ENCODE measurements at places on chromosomes 11 and 22. TPM values are rescaled to one million over a fixed set of nuclear protein-coding genes. Genes with fewer than 3 reads are reported as not detected.

Gene TRIM6
- 26.7 TPM for total RNA-seq

Gene GRM5
- total RNA-seq, result not detected

Gene TMEM191C
- total RNA-seq, result 2.7 TPM

Gene TSPO
- 129 TPM for total RNA-seq

Gene ADAMTS15
- 0.33 TPM for total RNA-seq

Gene NXPE1
- total RNA-seq, result not detected

Gene MPEG1
- not detected for total RNA-seq

Gene EIF3D
- total RNA-seq, result 348 TPM

Gene SPI1
- total RNA-seq, result not detected

Gene ANO5
- total RNA-seq, result not detected

Gene PLXNB2
- 146 TPM for total RNA-seq

Gene DDI1
- total RNA-seq, result not detected

Gene MCHR1
- total RNA-seq, result 0.33 TPM

Gene OR51E1
- total RNA-seq, result not detected

Gene TPH1
- total RNA-seq, result 0.11 TPM

Gene FAU
- 287 TPM for total RNA-seq

Gene PGA5
- total RNA-seq, result not detected

Gene KRTAP5-9
- total RNA-seq, result not detected

Gene OR52E1
- total RNA-seq, result not detected

Gene TUB
- total RNA-seq, result 5.5 TPM

Gene TENM4
- 6.8 TPM for total RNA-seq

Gene MISFA
- 0.39 TPM for total RNA-seq

Gene PRR5
- total RNA-seq, result 16.3 TPM

Gene RBMXL2
- not detected for total RNA-seq

Gene POLDIP3
- 29.5 TPM for total RNA-seq

Gene ACCSL
- total RNA-seq, result not detected

Gene E2F8
- total RNA-seq, result 0.65 TPM

Gene AKIP1
- 42.6 TPM for total RNA-seq

Gene TEAD1
- 150 TPM for total RNA-seq

Gene C11orf86
- total RNA-seq, result not detected

Gene INS
- not detected for total RNA-seq

Gene GGTLC3
- not detected for total RNA-seq

Gene IGLL1
- total RNA-seq, result not detected

Gene GALNT18
- 1.1 TPM for total RNA-seq

Gene WNT7B
- not detected for total RNA-seq

Gene SCUBE1
- total RNA-seq, result not detected

Gene OR51B5
- total RNA-seq, result not detected

Gene VSIG10L2
- total RNA-seq, result not detected

Gene FKBP2
- total RNA-seq, result 25.8 TPM

Gene PKNOX2
- total RNA-seq, result 3.1 TPM

Gene CREB3L1
- 46.0 TPM for total RNA-seq

Gene MYBPC3
- not detected for total RNA-seq

Gene BCO2
- total RNA-seq, result 1.2 TPM

Gene OVOL1
- total RNA-seq, result 1.3 TPM

Gene CSNK1E
- total RNA-seq, result 111 TPM

Gene CDPF1
- total RNA-seq, result 14.5 TPM

Gene IGSF9B
- total RNA-seq, result not detected

Gene ART5
- not detected for total RNA-seq

Gene PGR
- total RNA-seq, result not detected

All from placental epithelial cell (primary cell).